GM10248 (cell line): ENCODE measurements at places on chromosomes 7 and 10.

GRCh38 chr10:128165536-128165935 is 39.3 kb upstream of the MKI67 start:
- DNase-seq, result no peak

- DNase-seq, result no peak
Observed at GRCh38 chr7:138127996-138128395, 51.7 kb downstream of the AKR1D1 start.

DNA sequence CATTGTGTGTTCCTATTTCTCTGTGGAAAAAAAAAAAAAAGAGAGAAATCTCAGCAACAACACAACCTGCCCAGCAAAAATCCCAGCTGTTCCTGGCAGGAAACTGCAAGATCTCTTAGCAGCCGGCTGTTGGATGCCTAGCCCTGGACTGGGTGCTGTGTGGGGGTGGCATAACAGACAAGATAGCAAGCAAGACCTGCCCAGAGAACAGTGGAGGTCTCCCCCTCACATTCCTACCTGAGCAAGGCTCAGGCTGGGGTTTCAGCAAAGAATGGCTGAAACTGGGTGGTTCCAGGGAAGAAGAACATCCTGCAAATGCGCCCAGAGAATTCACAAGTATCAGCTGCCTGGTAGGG is 248.8 kb upstream of the ZMIZ1 start:
- no peak for DNase-seq

GRCh38 chr7:81383846-81384245 is 386.0 kb downstream of the HGF start:
- no peak for DNase-seq

- DNase-seq, result no peak
Observed at GRCh38 chr7:18798088-18798906, 302.7 kb downstream of the HDAC9 start.

- DNase-seq, result no peak
Observed at GRCh38 chr7:32094516-32094915, 24.3 kb upstream of the PDE1C start.

DNA sequence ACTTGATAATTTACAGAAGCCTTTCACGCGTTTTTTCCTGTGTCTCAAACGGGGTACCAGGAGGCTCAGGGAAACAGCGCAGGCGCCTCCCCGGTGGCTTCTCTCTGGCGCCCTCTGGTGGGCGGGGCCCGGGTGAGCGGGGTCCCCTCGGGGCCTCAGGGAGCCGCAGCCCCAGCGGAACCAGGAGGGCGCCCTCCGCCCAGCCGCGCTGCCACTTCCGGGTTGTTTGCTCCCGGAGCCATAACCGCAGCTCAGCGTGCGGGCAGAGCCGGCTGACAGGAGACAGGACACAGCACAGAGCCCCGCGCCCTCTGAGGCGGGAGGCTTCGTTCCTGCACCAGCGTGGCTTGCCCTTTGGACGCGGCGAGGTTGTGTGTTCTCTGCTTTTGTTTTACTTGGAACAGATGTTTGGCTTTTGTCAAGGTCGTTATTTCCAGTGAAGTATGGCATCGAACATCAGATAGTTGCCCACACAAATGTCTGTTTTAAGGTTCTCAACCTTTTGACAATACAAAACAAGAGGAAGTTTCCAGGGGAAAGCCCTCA is 6.9 kb upstream of the CYP2E1 start:
- peak; percentile 90 for DNase-seq

GRCh38 chr7:10122551-10123100 is 851.0 kb upstream of the PHF14 start:
- DNase-seq, result no peak

GRCh38 chr10:12333380-12334185 is 15.8 kb upstream of the CAMK1D start:
- peak; percentile 68 for DNase-seq

DNA sequence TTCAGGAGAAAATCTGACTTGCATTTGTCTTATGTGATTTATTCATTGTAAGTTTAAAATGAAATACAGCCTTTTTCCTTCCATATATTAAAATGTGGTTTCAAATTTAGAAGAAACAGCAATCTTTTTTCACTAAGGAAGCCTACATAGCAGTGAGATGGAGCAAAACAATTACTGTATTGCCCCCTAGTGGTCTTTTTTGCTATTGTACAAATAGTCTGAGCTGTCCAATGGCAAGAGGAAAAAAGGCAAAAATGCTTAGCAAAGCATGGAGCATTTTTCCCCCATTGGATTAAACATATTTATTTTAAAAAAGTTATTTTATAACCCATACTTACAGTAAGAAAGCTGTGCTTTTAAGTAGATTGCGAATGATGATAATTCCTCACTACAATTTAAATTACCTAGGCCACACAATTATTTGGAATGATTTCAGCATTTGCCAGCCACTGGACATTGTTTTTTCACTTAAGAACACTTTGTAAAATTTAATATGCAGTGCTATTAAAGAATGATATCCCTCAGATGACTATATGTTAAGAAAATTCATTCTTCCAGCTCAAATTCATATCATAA is 119.5 kb downstream of the CPED1 start:
- peak; percentile 24 for DNase-seq

DNA sequence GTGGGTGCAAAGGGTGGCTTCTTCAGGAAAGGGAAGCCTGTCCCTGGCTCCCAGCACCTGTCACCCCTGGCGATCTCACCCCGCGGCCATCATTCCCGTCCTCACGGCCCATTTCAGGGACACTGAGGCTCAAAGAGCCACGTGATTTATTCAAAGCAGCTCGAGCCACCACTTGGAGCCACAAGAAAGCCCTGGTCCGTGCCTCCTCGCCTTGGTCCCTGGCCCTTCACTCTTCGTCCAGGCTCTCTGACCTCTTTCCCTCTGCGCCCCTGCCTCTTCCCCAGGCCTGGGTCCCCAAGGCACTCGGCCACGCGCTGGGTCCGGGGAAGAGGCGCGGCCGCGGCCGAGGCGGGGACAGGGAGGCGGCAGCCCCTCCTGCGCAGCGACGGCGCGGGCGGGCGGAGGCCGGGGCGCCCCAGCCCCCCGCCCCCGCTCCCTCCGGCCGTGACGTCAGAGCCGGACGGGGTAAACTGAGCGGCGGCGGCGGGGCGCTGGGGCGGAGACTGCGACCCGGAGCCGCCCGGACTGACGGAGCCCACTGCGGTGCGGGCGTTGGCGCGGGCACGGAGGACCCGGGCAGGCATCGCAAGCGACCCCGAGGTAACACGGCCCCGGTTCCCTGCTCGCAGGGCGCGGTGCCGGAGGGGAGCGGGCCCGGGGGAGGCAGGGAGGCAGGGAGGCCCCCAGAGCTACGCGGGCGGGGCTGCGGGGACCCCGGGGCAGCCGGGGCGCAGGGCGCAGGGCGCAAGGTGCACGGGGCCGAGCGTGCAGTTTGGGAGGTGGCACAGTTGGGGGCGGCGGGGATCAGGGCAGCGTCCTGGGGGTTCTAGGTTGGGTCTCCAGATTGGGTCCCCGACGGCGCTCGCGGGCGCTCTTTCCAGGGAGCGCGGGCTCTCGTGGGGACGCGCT is at the start of gene SLC18A2:
TSS of gene SLC18A2 (plus strand) at position 494 of the 909 bp plus-strand sequence. CDS start 580 bp downstream, outside the sequence.
- no peak for DNase-seq

DNA sequence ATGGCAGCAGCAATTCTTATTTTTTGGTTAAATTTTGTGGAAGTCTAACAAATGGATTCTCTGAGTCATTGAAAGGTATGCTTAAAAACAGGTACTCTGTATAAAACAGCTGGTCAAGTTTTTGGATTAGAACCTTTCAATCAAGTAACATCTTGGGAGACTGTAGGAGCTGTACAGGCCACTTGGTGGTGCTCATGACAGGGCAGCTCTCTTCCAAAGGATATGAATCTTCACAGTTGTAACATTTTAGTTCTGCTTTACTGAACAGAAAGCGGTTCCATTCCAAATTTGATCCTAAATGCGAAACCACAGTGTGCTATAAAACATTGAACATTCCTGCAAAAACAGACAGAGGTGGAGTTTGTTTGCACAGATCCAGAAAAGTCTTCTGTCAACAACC is 44.5 kb upstream of the AGR3 start:
- DNase-seq, result no peak

- DNase-seq, result no peak
Observed at GRCh38 chr7:29255199-29255878, 60.8 kb downstream of the CHN2 start.

DNA sequence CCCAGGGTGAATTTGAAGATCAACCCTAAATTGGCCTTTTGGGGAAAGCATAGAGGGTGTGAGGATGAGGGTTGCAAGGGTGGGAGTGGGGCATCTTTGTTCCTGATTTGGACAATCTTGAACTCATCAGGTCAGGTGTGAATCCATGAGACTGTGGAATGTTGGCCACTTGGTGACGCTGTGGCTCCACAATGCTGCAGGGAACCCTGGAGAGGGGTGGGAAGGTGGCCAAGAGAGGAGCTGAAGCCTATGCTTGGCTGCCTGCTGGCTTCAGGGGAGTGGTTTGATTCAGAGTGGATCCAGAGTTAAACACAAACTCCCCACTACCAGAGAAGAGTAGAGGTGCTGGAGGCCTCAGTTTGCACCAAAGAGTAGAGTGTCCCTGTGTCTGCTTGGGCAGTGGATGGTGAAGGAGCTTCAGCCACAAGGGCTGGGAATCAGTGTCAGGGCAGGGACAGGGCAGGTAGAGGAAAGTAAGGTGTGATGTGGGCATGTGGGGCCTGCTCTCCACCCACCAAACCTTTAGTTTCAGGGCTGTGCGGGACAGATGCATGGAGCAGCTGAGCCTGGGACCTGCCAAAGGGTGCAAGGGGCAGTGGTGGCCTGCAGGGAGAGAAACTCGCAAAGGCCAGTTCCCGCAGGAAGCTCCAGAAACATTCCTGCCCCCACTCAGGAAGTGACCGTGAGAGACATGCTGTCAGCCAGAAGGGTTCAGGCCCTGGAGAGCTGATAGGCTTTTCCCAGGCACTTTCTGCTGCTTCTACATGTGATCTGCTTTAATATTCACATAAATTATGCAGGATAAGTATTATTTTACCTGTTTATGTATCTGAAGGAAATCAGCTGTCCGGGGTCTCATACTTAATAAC is 81.0 kb upstream of the PRSS58 start:
- no peak for DNase-seq

GRCh38 chr7:67432536-67433234 is 436.1 kb downstream of the TYW1 start:
- DNase-seq, result no peak

- DNase-seq, result no peak
Observed at GRCh38 chr7:156836443-156836842, 56.5 kb downstream of the LMBR1 start.

DNA sequence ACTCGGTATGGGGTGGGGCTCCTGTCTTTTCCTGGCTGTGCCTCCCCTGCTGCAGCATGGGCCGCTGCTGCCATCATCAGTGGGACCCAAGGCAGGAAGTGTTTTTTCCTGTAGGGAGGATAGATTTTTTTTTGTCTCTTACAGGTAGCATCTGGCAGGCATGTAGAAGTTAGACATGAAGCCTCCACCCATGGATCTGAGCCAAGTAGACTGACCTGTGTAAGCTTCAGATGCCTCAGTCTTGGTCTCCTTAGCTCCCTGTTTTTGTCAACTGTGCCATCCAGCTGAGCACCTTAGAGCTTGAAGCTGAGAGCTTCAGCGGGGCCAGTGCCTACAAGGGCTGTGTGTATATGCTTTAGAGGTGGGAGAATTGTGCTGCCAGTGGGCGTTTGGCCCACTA is 93.5 kb downstream of the AUTS2 start:
- DNase-seq, result no peak

- no peak for DNase-seq
Observed at GRCh38 chr7:142450695-142451094, 192.8 kb upstream of the PRSS58 start.

DNA sequence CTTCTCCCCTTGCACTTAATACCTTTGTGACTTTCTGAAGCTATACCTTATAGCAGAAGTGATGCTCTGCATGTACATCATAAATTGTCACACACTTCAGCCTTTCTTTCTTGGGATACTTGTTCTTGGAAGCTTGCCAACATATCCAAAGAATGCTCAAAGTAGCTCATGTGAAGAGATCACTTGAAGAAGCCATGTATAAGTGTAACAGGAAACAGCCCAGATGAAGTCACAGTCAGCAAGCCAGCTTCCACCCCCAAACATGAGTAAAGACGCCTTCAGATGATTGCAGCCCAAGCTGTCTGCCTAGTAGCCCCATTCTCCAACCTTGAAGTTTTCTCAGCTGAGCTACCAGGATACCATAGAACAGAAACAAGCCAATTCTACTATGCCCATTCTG is 50.9 kb downstream of the DGKB start:
- DNase-seq, result no peak

- DNase-seq, result no peak
Observed at GRCh38 chr7:81491573-81491972, 278.3 kb downstream of the HGF start.

DNA sequence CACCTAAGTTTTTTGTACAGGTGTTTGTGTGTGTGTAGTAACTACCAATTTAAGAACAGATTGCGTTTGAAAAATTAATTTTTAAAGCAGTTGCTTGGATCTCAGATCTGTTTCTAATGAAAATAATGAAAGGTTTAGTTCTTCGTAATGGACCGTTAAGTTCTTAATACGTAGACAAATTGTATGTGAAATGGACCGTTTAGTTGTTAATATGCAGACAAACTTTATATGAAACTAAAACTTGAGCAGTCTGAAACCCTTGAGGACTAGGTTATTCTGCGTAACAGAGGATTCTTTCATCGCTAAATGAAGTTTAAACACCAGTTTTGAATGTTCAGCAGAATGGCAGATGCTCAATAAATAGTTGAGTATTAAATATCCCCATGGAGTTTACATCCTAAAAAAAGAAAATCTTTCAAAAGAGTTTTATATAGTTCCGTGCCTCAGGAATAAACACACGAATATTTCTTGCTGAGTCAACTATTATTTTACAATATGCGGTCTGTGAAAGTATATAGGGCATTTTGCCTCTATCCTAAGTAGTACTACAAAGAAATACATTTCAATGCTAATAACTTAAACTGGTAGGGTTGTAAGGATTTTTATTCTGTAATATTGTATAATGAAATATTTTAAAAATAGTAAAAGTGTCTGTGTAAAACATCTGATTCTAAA is 1.2 kb downstream of the DBF4 start:
- DNase-seq, result no peak
